Motor neuron (in vitro differentiated cells): ENCODE measurements at places on chromosomes 13 and 19. TPM values are rescaled to one million over a fixed set of nuclear protein-coding genes. Genes with fewer than 3 reads are reported as not detected.

DNA sequence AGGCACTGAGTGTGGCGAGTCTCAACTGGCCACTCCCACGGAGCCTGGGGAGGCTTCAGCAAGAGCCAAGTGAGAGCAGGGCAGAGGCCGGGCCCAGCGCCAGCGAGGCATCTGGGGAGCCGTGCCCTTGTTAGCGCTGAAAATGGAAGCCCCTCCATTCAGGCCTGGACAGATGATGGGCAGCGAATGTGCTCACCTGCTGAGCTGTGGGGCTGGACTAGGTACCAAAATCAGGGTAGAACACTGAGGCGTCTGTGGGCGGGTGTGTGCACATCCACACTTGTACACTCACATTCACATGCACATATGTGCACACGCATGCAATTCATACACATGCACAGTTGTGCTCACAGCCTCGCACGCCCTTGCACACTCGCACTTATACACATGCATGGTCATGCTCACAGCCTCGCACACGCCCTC lies 20.7 kb downstream of the NAXD start:
- no peak for ATAC-seq

- ATAC-seq, result no peak
Measured at GRCh38 chr13:110105136-110105535, 201.8 kb downstream of the COL4A1 start.

GRCh38 chr13:36774931-36775330 lies 44.1 kb upstream of the RFXAP start:
- ATAC-seq, result no peak

Gene OR10H1
- 0.33 and 0.73 TPM in 2 replicates for total RNA-seq

- ATAC-seq, result no peak
Measured at GRCh38 chr19:39158646-39159260, 33.2 kb downstream of the PAK4 start.

GRCh38 chr13:73355134-73355533 lies 296.3 kb downstream of the KLF5 start:
- no peak for ATAC-seq

Gene DZIP1
- 48.5 and 55.4 TPM in 2 replicates for total RNA-seq

DNA sequence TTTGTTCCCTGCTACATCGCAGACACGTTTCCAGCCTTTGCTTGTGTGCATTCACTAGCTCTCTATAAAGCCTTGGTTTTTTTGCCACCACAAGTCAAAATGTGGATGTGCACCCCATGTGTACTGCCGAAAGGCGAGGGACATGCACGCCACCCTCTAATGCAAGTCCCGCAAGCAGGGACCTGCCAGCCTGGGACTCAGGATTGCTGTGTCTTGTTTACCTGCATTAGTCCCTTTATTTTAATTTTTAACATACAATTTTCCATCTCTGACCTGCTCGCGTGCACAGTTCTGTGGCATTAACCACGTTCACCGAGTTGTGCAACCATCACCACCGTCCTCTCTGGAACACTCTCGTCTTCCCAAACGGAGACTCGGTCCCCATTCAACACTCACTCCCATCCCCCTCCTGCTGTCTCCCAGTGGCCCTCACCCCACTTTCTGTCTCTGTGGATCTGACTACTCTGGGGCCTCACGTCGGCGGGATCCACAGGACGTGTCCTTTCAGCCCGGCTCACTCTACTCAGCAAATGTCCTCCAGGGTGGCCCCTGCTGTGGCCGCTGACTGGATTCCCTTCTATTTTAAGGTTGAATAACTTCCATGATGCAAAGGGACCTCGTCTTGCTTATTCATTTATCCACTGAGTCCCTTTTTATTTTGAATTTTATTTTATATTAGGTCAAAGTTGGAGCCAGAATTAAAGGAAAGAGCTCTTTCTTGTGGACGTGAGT lies 58.4 kb downstream of the RASA3 start:
- ATAC-seq, result no peak

DNA sequence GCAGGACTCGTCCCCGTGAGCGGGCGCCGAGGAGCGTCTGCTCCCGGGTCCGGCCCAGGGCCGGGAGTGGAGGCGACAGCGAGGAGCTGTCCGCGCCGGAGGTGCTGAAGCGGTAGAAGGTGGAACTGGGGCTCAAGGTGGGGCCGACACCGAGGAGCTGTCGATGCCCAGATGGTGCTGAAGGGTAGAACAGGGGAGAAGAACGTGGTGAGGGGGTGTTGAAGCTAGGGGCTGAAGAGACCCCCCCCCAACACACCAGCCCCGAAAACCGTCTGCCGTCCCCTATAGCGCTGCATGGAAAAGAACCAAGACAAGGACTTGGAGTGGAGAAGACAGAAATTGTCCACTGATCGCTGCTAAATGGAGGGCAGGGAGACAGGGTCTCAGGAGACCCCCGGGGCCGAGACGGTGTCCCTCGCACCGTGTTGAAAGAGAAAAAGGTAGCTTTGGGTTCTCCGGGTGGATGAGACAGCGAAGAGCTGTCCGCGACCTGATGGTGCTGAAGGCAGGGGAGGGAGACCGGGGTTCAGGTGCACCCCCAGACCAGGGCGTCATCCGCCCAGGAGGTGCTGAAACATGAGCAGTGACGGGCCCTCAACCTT lies 7.1 kb upstream of the PDE4C start:
- ATAC-seq, result peak; percentile 97
